NCI-H2029 treated with DMSO at 0.1 percent for 48 hours (cell line): ENCODE measurements at places on chromosomes 16 and 17.

- DNase-seq, result no peak
These were observed 15.0 kb downstream of the ZNF213 start for GRCh38 chr16:3149630-3150345.

- DNase-seq, result no peak
These were observed 56.5 kb upstream of the XYLT1 start for GRCh38 chr16:17526956-17527937.

DNA sequence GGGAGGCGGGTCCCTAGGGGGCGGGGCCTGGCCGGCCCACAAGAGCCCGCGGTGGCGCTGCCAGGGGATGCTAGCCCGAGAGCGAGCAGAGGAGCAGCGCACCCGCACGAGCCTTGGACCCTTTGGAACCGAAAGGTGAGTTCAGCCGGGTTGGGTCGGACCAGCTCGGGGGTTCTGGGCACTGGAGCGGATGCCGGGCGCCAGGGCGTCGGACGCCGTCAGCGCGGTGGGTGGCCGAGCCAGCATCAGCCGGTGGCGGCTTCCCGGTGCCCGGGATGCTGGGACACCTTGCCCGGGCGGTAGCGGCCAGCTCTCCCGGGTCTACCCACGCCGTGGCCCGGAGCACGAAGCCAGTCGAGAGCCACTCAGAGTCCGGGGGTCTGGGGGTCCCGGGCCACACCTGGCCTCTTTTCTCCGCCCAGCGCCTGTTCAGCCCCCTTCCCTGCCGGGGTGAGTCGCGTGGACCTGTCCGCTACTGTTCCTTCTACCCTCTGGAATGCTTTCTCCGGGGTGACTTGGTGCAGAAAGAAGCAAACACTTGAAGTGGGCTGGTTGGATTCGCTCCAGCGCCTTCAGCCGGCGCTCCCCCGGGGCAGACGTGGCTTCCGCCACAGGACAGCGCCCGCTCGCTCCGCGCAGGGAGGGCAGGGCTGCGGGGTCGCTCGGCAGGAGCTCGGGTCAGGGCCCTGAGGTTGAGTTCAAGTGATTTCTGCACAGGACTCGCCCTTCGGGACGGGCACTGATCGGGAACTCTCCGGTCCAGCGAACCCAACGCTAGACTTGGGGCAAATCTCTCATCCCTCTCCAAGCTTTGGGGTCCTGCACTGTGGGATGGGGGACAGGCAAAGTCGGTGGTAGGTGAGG lies at the start of gene SCNN1G:
SCNN1G (plus strand) TSS at position 67 of the 864 bp plus-strand sequence. CDS start 3,527 bp downstream, outside the sequence.
- DNase-seq, result no peak

- DNase-seq, result no peak
These were observed 62.9 kb downstream of the IL21R start for GRCh38 chr16:27464626-27465482.

GRCh38 chr17:59545942-59546341 lies 19.5 kb upstream of the DHX40 start:
- no peak for DNase-seq

- peak; percentile 80 for DNase-seq
These were observed 69.8 kb downstream of the SHISA9 start for GRCh38 chr16:12971241-12971640.

- no peak for DNase-seq
These were observed 14.0 kb upstream of the SPHK1 start for GRCh38 chr17:76370261-76370993.

DNA sequence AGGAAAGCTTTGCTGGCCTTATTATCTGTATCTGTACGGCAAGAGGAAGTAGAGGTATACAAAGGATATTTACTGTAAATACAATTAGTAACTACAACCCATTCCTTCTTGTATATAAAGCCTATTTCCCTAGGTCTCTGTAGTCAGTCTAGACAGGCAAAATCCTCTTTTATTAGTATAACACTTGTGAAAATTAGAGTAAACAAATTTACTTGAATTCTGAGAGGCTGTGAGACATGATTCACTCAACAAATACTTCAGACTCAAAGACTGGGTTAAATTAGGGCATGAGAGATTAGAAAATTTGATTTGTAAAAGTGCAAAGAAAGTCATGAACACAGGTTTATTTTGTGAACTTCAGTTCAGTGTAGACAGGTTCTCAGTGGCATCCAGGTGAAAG lies 30.9 kb upstream of the CDH8 start:
- DNase-seq, result no peak

DNA sequence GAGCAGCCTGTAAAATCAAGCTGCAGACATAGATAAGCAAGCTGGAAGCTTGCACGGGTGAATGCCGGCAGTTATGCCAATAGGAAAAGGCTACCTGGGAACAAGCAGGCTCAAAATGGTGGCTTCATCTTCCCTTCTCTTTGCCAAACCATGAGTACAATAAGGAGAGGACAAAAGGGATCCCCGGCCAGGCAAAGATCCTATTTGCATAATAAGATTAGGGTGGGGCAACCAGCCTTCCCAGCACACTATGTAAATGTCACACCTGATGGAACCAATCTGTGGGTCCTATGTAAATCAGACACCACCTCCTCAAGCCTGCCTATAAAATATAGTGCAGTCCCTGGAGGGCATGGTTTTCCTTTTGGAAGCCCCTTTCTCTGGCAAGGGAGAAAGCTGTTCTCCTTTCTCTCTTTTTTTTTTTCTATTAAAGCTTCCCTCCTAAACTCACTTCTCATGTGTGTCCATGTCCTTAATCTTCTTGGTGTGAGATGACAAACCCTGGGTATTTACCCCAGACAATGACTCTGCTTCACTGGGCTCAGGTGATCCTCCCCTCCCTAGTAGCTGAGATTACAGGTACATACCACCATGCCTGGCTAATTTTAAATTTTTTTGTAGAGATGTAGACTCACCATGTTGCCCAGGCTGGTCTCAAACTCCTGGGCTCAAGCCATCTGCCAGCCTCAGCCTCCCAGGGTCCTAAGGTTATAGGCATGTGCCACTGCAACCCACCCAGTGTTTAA lies 44.2 kb downstream of the PSMD12 start:
- no peak for DNase-seq

DNA sequence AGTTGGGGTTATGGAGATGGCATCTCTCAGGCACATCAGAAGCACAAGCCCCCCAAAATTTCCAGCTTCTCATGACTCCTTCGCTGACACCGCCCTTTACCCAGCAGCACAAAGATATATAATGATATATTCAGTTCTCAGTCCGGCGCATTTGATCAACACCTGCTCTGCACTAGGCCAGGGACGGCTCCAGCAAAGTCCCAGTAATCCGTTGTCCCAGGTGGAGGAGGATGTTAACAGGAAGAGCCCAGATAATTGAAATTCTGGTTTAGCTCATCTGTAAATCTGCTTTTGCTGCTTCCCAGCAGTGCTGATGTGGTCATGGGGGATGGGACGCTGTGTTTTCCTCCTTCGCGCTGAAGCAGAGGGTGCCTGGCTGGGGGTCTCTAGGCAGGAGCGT lies 131.5 kb downstream of the OR1D5 start:
- no peak for DNase-seq
